Stimulated activated CD4-positive, alpha-beta T cell treated with anti-CD3 and anti-CD28 coated beads, Interleukin-15, amount 100 ng/mL, for 24 hours (primary cell): ENCODE measurements at places on chromosomes 1 and 21.
A peak's percentile ranks its signal among the peaks of the same experiment; 100 is the strongest.

- DNase-seq, result no peak
Observed at GRCh38 chr1:209505044-209505443, 78.5 kb upstream of the CAMK1G start.

- no peak for DNase-seq
Observed at GRCh38 chr1:12556957-12557935, 60.8 kb downstream of the DHRS3 start.

- peak; percentile 5 for DNase-seq
Observed at GRCh38 chr1:64019818-64020217, 183.6 kb upstream of the UBE2U start.

- DNase-seq, result no peak
Observed at GRCh38 chr1:162191396-162192305, 122.2 kb downstream of the NOS1AP start.

GRCh38 chr1:44655609-44656008 lies 18.7 kb downstream of the TMEM53 start:
- DNase-seq, result peak; percentile 18

- peak; percentile 26 for DNase-seq
Observed at GRCh38 chr1:61050541-61051442, 31.6 kb upstream of the NFIA start.

DNA sequence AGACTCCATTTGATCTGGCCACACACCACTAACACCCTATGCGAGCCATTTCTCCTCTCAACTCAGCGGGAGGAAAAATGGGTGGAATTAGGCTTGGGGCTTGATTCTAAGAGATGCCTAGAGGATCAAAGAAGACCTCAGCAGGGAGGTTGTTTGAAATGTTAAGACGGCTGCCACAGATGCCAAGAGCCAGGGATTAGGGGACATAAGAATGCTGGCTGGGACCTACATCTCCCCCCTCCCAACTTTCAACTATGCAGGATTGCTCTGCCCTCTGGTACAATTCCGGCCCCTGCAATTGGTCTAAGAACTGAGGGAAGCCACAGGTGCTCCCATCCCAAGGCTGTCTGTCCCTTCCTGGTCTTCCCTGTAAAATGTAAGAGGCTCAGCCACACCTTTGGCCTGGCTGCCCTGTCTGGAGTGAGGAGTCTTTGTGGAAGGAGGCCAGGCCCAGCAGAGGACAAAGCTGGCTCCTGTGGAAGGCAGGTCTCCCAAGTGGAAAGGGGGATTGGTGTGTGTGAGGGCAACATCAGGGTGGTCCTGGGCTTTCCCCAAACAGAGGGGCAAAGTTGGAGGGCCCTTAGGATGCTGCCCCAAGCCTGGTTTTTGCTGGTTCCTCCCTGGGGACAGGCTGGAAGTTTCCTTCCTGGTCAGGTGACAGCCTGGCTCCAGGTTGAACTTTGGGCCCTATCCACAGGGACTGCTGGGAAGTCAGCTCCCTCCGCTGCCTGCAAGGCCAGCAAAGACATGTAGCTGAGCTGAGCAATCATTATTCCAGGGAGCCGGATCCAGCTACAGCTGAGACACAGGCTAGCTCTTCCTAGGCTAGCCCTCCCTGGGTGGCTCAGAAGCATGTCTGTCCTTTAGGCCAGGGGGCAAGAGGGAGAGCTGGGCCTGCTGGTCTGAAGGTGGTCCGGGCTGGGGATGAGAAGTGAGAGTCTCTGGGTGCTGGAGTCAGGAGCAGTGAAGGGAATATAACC lies 34.5 kb upstream of the SYNC start:
- DNase-seq, result no peak

DNA sequence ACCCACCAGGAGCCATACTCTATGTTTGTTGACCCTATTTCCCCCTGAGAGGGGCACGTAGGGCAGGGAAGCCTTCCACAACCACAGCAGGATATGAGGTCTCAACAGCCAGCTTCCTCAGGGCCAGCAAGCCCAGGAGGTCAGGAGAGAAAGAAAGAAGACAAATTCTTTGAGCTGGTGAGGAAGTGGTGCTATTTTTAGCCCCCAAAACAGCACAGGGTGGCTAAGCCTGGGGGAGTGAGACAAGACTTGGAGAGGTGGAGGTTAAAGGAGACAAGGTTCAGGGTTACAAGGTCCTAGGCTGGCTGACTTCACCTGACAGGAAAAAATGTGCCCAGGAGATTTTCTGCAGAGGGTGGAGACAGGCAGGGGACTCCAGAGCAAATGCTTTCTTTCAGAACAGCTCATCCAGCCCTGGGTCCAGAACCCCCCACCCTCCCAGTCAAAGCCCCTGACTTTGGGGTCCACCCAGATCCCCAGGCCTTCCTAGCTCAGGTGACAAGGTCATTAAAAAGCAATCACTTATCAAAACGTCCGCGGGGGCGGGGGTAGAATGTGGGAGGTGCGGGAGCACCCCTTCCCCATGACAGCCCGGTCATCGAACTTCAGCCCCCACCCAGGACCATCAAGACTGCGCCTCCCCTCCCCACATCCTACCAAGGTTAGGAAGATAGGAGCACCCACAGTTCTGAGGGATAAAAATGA lies 1.3 kb downstream of the SV2A start:
- no peak for DNase-seq

GRCh38 chr1:109488201-109488600 lies 4.5 kb downstream of the ATXN7L2 start:
- no peak for DNase-seq

GRCh38 chr1:6425658-6426057 lies 1.1 kb downstream of the ESPN start:
- no peak for DNase-seq

GRCh38 chr1:153944005-153944826 lies 2.3 kb downstream of the DENND4B start:
- no peak for DNase-seq

- no peak for DNase-seq
Observed at GRCh38 chr21:45306832-45307571, 19.3 kb upstream of the POFUT2 start.

DNA sequence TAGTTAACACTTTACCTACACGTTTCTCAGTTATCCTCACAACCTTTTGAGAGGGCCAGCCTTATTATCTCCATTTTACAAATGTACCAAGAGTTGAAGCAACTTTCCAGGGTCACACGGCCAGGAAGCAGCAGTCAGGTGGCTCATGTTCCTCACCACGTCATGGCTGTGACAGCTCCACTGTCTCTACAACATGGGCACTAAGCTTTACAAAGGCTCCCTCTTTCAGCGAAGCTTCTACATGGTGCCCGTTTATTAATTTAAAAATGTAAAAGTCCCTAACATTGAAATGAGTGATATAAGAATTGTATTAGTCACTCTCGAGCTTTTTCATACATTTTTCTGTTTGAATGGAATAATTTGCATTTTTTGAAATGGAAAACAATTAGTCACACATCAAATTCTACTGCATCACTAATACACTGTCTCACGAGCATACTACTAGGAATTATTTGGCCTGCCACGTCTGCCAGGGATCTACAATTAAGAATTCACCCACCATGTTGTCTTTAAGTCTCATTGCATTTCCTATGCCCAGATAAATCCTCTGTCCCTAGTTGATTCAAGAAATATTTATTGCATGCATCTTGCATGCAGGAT lies 28.4 kb upstream of the LIN9 start:
- peak; percentile 28 for DNase-seq

DNA sequence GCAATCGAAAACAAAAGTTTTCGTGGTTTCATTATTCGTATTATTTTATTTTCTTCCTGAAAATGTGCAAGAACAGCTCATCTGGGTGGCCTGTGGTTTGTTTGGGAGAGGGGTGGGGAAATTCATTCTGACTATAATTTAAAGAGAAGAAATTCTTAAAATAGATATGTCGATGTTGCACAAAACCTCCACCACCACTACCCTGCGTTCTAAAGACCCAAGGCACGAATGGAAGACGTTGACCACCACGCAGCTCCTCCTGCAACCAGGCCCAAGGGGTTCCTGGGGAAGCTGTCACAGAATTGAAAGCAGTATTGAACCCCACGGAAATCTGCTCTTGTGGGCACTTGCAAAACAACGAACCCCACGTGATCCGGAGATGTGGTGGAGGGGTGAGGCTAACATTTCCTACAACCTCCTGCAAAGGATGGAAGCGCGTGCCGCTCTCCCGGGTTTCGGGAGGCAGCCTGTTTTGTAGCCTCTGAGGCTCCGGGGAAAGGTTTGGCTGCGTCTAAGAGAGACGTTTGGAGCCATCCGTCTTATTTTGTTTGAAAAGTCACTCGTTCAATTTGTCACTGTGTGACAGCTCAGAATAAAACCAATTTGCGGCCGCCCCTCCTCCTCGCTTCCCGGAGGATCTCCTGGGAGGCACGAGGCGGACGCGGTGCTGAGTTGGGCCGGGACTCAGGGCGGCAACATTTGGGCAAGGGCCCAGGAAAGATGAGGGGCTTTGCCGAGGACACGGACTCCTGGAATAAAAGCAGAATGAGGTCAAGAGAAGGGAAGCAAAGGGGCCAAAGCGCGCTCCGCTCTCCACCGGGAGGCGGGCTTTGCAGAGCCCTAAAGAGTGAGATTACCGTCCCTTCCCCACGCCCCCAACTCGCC lies 810 bp upstream of the HLX start:
- DNase-seq, result peak; percentile 16
